ENCODE measurements at places on chromosomes 7 and 10.
A peak's percentile ranks its signal among the peaks of the same experiment; 100 is the strongest.

DNA sequence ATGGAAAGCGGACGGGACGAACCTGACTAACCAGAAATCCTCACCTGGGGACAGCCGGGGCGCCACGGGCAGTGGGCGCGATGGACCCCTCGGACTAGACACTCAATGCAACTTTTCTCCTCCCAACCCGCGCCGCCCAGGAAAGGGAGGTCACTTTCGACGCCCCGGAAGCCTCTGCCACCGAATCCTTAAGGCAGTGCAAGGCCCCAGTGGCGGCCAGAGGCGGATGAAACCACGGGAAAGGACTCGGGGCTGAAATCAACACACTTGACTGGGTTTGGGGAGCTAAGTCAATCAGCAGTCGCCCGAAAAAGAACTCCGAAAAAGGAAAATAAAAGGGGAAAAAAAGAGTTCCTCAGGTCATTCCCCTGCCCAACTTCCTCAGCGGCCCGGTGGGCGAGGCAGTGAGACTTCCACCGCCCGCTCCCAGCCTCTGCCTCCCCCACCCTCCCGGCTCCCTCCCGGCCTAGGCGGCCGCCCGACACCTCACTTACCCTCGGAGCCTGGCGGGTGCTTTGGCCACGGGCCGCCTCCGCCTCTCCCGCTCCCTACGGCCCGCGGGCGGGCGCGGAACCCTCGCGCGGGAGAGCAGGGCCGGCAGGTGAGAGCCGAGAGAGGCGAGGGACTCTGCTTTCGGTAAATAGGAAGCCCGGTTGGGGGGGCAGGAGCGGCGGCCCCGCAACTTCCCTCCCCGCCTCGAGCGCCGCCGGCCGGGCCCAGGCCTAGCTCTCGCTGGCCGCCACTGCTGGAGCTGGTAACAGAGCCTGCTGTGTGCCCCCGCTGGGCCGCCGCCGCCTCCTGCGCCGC is 518 bp downstream of the WAPL start:
- peak; percentile 46 for DNase-seq

- no peak for DNase-seq
Measured at GRCh38 chr7:67843001-67843565, 846.5 kb downstream of the TYW1 start.

DNA sequence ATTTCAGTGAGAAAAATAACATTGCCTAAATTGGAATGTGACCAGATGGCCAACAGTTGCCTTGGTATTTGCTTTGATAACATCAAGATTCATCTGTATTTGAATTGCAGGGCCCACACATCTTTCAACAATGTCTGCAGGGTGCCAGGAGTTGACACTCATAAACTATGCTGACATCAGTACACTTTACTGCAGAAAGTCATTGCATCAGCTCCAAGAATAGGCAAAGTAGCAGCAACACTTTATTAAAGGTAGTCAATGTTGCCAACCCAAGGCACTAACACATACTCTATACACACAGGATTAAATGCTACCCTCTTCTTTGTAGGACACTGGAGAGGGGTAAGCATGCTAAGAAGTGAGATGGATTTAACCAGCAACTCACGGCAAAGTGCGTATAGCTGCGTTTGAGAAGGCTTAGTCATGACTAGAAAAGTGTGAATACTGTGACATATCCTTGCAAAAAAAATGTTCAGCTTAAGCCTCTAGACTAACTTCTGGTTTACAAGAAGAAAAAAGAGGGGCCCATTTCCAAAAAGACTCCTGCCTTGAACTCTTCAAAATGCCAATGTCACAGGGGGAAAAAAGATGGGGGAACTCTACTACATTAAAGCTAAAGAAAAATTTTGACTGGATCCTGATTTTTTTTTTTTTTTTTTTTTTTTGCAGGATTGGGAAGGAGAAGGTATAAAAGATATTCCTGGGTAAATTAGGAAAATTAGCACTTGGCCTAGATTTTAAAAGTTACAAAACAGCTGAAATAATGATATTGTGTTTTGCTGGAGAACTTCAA is 2.2 kb downstream of the BBIP1 start:
- peak; percentile 5 for DNase-seq

DNA sequence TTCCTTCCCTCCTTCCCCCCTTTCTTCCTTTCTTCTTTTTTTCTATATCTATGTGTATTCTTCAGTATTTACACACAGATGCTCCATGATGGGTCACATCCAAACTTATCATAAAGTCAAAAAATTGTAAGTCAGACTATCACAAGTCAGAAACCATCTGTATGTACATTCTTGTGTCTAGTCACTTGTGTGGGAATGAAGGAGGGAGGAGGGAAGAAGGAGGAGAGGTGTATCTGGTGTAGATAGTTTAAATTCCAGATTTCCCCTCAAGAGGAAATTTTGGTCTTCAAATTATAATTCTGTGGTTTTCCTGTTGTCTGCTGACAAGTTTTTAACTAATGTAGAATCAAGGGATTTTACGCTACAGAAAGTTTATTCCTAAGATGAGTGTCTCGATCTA is 287.2 kb downstream of the ETV1 start:
- no peak for DNase-seq

DNA sequence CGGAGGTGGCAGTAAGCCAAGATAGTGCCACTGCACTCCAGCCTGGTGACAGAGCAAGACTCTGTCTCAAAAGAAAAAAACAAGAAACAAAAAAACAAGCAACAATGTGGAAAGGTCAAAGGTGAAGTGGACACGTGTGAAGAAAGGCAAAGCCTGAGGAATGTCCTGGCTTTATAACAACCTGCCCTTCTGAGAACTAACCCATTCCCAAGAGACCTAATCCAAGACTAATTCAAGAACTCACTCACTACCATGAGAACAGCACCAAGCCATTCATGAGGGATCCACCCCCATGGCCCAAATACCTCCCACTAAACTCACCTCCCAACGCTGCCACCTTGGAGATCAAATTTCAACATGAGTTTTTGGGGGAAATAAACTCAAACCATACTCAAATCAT is 47.5 kb upstream of the KIF5B start:
- DNase-seq: no peak

- DNase-seq: no peak
Measured at GRCh38 chr7:124413029-124413428, 352.6 kb downstream of the GPR37 start.

DNA sequence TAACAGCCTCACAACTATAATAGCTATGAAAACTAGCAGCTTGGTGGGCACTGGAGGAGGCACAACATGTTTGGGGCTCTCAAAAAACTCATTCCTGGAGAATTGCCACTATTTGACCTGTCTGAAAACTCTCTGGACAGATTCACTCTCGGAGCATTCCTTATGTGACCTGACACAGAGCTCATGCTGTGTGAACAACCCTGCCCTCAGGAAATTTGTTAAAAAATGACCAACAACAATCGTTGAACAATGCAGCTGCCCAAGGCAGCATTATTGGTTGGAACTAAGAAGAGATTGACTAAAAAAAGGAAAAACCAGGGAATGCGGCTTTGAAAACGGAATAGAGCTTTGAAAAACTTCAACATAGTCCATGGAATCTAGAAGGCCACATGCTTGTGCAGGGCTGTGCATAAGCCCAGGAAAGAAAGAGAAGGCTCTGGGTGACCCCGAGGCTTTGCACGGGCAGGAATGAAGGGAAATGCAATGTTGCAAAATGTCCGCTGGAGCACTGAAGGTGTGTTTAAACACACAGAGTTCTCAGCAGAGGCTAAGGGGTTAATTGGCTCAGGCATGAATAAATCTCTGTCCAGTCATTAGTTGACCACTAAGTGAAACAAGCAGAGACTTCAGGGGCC is 52.8 kb downstream of the NAMPT start:
- DNase-seq: no peak

- DNase-seq: no peak
Measured at GRCh38 chr7:19442016-19442785, 266.6 kb downstream of the POLR1F start.

DNA sequence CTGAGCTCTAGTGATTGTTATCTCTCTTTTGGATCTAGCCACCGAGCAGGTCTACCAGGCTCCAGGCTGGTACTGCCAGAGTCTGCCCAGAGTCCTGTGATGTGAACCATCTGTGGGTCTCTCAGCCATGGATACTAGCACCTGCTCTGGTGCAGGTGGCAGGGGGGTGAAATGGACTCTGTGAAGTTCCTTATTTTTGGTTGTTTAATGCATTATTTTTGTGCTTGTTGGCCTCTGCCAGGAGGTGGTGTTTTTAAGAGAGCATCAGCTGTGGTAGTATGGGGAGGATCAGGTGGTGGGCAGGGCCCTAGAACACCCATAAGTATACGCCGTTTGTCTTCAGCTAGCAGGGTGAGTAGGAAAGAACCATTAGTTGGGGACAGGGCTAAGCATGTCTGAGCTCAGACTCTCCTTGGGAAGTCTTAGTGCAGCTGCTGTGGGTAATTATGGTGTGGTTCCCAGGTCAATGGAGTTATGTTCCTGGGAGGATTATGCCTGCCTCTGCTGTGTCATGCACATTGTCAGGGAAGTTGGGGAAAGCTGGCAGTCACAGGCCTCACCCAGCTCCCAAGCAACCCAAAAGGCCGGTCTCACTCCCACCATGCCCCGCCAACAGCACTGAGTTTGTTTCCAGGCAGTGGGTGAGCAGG is 81.8 kb downstream of the NPSR1 start:
- no peak for DNase-seq

- no peak for DNase-seq
Measured at GRCh38 chr7:28182071-28182471, 1.5 kb upstream of the JAZF1 start.
